ENCODE measurements at places on chromosomes 2 and 18. TPM values are rescaled to one million over a fixed set of nuclear protein-coding genes. Genes with fewer than 3 reads are reported as not detected.

Gene RAPGEF4
- 16.6 TPM for total RNA-seq

Gene MYO5B
- total RNA-seq, result 1.1 TPM

Gene TLX2
- total RNA-seq, result not detected

Gene VPS4B
- total RNA-seq, result 20.6 TPM

DNA sequence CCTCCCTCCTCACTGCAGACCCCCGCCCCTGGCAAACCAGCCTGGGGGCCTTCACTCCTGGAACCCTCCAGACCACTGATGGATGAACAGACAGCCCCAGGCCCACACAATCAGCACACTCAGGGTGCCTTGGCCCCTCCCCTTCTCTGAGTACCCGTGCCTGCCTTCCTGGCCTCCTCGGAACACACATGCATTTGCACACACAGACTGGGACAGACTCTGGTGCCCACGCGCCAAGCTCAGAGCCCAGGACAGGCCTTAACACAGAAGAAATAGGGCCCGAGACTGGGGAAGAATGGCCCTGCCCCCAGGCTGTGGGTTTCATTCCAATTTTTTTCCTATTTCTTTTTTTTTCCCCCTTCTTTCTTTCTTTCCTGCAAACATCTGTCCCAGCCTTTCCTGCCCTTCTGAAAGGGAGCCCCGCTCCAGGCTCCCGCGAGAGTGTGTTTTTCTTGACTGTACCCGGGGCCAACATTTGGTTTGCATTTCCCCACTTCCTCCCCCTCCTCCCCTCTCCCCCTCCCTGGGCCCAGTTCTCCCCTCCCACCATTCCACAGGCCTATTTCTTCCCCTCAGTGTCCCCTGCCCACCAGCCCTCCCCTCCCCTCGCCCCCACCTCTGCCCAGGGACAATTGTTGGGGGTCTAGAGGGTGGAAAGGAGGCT is 618 bp upstream of the TNS1 start:
- peak; percentile 77 for DNase-seq

- DNase-seq, result no peak
These were observed 18.9 kb upstream of the MTERF4 start for GRCh38 chr2:241121008-241121407.

DNA sequence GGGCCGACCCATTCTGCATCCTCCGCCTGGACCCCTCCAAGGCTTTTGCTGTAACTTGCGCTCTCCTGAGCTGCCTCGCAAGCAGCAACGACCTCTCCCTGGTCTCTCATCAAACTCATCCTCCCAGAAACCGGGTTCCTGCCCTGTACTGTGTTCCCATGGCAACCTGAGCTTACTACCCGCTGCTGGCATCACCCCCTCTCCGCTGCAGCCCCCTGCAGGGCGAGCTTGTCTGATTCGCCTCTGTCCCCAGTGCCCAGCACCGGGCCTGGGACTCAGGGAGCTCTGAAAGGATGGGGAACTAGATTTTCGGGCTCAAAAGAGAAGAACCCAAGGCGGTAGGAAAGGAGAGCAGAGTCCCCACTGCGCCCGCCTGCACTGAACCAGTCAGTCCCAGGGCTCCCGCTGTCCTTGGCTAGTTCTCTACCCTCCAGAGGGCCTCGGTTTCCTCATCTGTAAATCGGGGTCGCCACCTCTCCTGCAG is 463 bp downstream of the HS1BP3 start:
- DNase-seq, result peak; percentile 53

Gene RBM45
- 4.5 TPM for total RNA-seq

DNA sequence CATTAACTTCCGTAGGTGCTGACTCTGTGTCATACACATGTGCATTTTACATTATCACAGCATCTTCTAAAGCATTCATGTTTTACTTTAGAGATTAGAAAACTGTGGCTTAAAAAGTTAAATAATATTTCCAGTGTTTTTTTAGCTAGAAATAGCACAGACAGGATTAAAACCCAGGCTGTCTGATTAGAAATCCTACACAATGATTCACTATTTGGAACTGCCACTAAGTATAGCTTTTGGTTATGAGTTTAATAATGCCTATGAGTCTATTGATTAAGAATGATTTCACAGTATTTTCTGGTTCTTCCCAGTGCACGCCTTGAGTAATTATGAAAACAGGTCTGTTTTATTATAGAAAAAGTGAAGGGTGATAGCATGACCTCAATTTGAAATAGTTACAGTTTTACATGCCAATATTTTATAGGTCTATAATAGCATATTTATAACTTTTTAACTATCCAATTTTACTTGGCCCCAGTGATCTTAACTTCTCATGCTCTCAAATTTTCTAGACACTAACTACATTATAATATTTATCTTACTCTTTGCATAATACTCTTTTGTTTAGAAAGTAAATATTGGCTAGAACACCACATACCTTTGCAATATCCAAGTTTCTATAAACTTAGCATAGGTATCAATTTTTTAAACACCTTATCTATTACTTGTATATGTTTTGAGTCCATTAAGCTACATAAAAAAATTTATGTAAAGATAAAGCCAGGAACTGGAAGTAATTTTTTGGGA is 313.2 kb downstream of the RND3 start:
- DNase-seq, result no peak

GRCh38 chr18:3104190-3105054 is 91.5 kb upstream of the LPIN2 start:
- no peak for DNase-seq

Gene CYP27A1
- total RNA-seq, result 7.9 TPM

Gene ATP5MC3
- 1,234 TPM for total RNA-seq

DNA sequence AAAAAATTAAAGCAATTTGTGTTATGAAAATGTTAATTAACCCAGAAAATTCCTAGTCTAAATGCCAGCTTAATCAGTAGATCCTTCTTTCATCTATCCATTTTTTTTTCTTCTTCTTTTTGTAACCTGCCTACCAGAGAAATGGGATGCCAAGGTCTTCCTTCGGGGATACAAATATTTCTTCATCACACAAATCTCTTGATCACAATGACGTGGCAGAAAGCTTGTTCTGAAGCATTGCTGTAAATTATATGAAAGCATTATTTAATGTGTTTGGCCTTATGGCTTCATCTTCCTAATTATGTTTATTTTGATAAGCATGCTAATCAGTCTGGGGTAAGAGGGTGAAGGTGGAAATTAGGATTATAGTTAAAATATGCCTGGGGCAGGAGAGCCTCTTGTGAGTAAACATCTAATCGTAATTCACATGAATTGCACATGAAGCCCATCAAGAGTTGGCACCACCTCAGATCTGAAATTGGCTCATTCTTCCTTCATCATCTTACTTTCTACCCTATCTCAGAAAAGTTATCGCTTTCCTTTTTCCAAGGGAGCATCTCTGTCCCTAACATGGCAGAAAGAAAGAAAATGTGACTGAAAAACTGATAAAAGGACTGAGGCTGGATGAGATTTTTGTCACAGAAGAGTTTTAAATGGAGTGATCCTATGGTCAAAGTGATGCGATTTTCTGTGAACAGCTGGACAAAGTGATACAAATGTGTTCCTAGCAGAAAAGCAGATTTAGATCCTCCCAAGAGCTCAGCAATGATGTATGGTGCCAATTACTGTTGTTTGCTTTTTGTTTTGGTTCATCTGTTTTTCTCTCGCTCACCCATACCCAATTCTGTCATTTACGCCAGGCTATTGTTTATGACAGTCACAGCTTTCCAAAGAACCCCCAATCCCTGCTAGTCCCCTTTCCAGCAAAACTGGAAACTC is 76.9 kb upstream of the PMAIP1 start:
- DNase-seq, result no peak

GRCh38 chr2:165645930-165646831 is 147.9 kb downstream of the GALNT3 start:
- DNase-seq, result no peak

Gene MREG
- 0.84 TPM for total RNA-seq

GRCh38 chr18:73151086-73151485 is 283.3 kb upstream of the NETO1 start:
- no peak for DNase-seq

GRCh38 chr2:46332686-46333281 is 35.6 kb downstream of the EPAS1 start:
- peak; percentile 48 for DNase-seq

Gene OTOS
- total RNA-seq, result not detected

Gene SOX11
- total RNA-seq, result 0.10 TPM

DNA sequence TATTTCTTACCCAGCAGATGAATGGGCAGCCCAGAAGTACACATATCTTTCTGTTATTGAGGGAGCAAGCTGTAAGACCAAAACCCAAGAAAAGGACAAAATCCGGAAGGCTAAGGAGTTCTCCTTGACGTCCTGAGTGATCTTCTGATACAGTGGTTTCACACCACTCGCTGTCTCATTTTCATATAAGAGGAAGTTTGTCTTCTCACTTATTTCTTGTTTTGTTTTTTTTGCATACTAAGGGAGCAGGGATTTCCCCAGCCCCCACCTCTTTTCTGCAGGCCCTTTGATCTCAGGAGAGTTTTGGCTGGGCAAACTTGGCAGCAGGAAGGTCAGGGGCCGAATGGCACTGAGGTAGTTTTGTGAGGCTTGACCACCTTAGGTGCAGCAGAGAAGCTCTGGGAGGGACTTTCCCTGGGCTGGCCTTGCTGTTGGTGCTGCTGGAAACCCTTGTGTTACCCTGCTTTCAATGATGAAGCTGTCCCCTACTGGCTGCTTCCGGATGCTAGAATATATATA is 13.3 kb downstream of the CHRNA1 start:
- DNase-seq, result no peak

DNA sequence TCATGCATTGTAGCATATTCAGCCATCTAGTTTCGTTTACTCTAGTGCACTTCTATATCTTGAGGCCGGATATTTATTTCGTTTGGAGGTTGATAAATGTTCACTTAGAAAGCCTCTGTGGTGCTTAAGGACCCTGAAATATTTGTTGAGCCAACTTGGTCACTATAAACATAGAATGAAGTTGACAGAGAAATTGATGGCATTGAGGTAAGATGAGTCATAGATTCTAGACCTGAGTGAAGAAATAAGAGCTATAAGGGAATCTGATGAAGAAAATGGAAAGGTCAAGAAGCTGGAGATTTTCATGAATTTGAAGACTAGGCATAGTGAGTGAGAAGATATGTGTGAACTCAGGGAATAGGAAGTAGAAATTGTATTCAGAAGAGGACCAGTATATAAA is 35.9 kb downstream of the EPC2 start:
- DNase-seq, result no peak

Gene MEP1B
- total RNA-seq, result not detected

DNA sequence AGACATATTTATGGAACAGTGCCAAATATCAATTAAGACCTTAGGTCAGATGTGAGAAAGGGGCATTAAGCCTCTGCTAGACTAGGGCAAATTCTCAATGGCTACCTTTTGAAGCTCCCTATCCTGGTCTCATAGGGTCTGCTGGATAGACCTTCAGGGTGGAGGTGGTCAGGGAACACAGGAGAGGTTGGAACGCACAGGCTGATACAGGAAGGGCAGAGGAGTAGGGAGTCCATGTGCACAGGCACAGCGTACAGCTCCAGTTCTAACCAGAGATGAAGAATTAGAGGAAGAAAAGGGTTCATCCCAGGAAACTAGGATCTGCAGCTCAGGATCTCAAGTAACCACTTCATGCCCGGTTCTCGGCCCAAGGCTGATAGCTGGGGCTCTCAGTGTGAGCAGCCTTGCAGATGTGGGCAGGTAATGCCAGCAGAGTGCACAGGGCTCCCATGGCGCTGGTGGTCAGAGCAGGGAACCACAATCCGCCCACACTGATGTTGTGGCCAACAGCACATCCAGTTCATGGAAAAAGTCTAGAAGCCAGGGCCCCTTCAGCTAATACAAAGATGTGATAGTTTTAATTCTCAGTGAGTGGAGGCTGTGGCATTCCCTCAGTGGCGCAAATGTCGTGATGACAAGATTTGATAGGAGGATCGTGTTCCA is 3.4 kb upstream of the EVA1A start:
- no peak for DNase-seq

DNA sequence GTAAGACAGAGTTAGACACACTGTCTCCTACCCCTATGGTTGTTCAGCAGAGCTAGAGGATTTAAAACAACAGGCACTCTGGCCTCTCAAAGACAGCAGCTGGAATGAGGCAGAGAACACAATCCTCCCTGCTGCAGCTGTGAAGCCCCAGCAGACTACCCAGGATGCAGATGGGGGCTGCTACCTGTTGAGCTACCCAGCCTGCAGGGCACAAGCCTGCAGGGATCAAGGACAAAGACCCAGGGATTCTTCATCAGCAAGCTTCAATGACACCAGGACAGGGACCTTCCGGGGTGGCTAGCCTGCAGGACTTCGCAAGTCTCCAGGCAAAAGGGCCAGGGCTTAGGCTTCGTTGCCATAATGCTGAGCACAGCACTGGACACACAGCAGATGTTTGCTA is 27.2 kb downstream of the GALNT14 start:
- no peak for DNase-seq

GRCh38 chr2:217399291-217399690 is 539.4 kb upstream of the TNP1 start:
- no peak for DNase-seq

Gene MC4R
- total RNA-seq, result not detected

Gene BOLL
- not detected for total RNA-seq

DNA sequence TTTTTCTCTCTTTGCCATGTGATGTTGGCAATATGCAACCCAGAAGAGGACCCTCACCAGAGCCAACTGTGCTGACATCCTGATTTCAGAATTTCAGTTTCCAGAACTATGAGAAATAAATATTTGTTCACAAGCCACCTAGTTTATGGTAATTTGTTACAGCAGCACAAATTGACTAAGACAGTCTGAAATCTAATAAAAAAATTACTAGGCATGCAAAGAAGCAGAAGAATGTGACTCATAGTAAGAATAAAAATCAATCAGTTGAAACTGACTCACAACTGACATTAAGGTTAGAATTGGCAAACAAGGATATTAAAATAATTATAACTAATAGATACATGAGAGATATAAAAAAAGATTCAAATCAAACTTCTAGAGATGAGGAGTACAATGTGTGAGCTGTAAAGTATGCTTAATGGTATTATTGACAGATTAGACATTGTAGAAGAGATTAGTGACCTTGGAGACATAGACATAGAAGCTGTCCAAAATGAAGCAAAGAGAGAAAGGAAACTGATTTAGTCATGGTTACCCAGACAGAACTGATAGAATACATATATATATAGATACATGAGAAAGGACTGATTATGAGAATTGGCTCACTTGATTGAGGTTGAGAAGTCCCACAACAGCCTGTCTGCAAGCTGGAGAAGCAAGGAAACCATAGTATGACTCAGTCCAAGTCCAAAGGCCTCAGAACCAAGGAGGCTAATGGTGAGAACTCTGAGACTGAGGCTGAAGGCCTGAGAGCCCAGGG is 27.8 kb upstream of the TTC39C start:
- DNase-seq, result no peak

- no peak for DNase-seq
These were observed 21.2 kb downstream of the AMER3 start for GRCh38 chr2:130776550-130776949.

Gene PLGLB2
- total RNA-seq, result 1.7 TPM

DNA sequence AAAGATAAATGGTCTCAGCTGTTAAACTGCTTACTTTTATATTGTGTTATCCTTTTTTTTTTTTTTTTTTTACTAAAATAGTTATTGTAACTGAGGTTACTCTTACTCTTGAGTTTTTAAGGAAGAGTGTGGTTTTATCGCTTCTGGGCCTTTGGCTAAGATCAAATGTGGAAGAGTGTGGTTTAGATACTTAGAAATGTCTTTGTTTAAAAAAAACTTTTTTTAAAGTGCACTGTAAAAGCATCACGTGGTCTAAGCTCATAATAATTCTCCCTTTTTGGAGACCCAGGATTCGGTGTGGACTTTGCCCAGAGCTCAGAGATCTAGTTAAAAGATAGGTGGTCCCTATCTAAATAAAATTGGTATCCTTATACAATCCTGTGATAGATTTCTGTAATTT is 11.9 kb upstream of the OXER1 start:
- no peak for DNase-seq

Measured in left ventricle myocardium superior (tissue), 1 donor.